ENCODE measurements at places on chromosomes 1 and 21.
A peak's percentile ranks its signal among the peaks of the same experiment; 100 is the strongest.

GRCh38 chr1:162324396-162324795 lies 52.3 kb downstream of the SPATA46 start:
- DNase-seq = no peak

DNA sequence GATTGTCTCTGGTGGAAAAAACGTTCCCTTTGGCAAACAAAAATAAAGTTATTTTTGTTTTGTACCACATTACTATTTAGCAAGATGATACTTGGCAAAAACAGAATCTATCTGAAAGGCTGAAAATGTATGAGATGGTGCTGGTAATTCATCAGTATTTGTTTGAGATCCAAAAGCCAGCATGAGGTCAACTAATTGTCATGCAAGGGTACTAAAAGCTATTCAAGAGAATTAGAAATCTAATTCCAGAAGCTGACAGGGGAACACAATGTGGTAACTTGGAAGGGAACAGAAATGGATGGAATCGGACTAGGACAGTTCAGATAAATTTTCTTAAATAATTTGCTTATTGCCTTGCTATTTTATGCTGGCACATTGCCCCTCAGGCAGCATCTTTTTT lies 263.8 kb downstream of the KCNT2 start:
- no peak for DNase-seq

DNA sequence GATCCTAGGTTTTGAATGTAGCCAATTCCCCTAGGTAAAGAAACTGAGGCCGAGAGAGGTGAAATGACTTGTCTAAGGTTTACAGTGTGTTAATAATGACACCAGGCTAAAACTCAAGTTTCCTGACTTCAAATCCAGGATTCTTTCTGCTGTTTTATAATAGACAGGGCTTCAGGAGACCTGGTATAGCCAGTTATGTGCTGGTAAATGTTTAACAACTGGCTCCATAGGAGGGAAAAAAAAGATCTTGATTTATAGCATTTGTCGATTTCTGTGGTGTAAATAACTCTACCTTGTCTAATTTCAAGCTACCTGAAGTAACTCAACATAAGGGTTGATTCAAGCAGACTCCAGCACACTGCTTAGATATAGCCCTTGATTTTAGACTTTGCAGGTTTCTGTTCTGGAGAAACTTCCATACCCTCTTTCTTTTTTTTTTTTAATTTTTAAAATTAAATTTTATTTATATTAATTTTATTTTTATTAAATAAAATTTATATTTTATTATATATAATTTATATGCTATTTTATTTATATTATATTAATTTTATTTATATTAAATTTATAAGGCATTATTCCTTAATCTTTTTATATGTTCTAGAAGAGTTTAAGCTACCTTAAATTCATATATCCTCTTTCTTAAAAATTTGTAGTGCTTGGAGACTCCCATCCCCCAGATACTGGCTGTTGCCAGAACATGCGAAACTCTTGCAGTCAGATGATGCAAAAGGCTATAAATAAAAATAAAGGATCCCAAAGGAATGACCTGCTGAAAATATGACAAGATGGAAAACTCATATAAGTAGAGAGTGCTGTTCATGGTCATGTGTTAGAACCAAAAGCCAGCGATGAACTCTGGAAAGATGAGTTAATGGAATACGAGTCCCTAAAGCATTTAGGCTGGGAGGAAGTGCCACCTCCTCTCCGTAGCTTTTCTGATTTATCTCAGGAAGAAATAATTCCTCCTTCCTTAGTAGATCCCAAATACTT lies 35.4 kb upstream of the SRSF10 start:
- no peak for DNase-seq

GRCh38 chr1:97864615-97865014 lies 56.2 kb downstream of the DPYD start:
- DNase-seq = no peak

DNA sequence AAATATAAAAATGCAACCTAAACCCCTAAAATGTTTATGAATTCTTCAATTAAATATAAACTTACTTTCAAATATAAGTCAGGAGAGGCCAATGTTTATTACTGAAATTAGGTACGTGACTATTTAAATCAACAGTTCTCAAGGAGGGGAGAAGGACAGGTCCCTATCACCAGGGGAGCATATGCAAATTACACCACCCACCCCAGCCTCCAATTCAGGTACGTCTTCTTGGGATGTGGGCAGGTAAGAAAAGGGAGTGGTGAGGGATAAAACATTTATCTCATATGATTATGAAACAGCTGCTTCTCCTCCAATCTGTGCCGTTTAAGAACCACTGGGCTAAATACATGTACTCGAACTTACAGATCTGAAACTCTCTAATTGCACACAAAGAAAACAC lies 3.4 kb downstream of the COP1 start:
- DNase-seq = no peak

- DNase-seq = no peak
Measured at GRCh38 chr1:23885222-23885621, 17.1 kb upstream of the FUCA1 start.

DNA sequence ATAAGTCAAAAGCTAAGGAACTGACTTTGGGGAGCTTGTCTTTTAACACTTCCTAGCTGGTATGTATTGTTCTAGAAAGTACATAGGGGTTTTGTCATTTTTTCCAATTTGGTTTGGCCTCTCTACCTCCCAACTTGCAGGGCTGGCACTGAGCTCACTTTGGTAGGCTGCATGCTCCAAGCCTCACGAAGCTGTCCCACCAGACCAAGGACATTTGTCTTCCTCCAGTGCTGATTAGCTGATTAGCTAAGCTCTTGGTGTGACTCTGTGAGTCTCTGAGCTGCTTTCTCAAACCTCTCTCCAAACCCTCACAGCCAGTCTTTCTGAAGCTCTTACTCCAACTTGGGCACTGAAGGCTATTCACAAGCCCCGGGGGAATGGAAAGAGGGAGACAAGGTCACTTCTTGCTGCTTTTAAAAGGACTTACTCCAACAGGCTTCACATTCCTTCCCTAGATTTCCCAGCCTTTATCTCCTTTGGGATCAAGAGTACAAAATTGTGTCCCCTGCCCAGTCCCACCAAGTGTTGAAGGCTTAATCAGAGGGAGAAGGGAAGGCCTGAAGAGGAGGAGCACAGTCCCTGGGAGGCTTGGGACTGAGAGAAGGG lies 893 bp upstream of the CFAP45 start:
- DNase-seq = no peak

- DNase-seq = peak; percentile 51
Measured at GRCh38 chr1:62295921-62296491, 23.2 kb downstream of the KANK4 start.

- DNase-seq = no peak
Measured at GRCh38 chr1:236951672-236952071, 52.6 kb downstream of the MT1HL1 start.

DNA sequence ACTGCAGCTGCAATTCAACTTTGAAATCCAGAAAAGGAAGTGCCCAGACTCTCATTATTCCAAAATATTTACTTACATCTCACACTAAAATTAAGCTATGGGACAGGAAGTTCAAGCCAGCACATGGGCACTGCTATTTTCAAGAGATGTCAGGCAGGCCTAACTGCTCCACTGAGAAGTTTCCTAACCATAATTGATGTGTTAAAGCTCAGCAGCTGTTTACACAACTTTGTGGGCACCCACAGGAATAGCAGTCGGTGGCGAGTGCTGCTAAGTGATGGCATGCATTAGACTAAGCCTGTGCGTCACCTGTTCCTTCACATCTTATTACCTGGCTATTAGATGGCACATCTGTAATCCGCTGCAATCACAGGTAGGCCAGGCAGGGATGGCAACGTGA lies 303.3 kb upstream of the DAB1 start:
- no peak for DNase-seq

DNA sequence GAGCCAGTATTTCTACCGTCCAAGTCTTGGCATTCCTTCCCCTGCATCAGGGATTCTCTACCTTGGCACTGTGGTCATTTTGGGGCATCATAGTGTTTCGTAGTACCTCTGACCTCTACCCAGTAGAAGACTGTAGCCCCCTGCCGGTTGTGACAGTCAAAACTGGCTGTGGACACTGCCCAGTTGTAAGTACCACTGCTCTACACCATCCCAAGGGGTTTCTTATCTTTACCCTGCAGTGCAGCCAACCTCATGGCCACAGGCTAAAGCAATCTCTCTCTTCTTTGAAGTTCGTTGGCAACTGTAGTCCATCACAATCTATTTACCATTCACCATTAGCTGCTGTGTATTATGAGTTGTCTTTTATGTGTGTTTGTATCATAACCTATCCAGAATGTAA lies 29.3 kb upstream of the ERO1B start:
- DNase-seq = no peak

DNA sequence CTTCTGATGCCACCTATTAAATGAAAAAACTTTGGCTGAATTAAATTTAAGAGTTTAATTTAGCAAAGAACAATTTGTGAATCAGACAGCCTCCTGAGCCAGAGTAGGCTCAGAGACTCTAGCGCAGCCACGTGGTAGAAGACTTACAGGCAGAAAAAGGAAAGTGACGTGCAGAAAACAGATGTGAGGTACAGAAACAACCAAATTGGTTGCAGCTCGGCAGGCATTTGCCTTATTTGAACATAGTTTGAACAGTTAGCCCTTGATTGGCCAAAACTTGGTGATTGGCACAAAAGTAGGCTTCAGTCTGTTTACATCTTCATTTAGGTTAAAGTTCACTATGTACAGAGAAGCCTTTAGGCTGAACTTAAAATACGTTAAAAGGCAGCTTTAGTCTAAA lies 22.9 kb downstream of the TCP10L start:
- no peak for DNase-seq

DNA sequence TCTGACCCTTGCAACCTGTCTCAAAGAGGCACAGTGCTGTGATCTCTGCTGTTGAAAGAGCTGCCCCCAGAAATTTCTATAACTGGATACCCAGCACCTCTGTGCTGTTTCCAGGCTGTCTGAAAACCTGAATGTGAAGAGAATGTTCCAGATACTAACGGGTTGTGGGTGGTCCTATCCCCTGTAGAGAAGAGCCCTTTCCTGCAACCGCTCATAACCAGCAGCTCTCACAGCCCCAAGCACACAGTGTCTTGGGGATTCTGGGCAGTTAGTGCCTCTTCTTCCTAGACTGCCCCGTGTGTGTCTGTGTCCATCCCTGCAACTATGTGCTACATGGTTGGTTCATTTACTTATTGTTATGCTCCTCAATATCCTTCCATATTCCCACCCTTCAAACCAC lies 104.5 kb downstream of the SUSD4 start:
- DNase-seq = no peak

- no peak for DNase-seq
Measured at GRCh38 chr1:59408608-59409240, 111.8 kb downstream of the FGGY start.

DNA sequence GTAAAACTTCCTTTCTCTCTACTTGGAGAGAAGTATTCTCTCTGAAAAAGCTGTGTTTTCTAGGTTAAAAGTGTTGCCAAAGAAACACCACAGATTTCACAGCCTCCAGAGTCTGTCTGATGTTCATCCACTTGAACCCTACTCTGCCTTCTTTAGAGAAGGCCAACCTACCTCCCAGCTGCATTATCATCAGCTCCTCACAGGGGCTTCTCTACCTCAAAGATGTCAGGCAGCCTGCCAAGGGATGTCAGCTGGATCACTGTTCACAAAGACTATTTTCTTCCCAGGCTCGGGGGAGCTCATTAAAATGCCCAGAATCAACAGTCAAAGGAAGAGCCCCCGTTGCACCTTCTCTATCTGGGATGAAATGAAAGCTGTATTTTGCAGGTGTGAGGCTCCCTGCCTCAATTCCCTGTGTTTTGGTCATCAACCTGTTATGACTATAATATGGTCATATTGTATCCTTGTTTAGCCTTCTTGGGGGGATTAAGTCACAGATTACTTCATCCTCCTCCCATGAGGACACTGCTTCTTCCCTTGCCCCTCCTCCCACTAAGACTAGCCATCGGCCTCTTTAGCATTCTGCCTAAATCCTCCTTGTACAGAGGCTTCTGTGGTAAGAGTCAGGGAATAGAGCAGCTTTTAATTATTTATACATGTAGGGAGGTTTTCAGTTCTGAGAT lies 25.7 kb downstream of the ANGPTL7 start:
- no peak for DNase-seq

- no peak for DNase-seq
Measured at GRCh38 chr1:28954126-28954726, 39.9 kb downstream of the EPB41 start.

DNA sequence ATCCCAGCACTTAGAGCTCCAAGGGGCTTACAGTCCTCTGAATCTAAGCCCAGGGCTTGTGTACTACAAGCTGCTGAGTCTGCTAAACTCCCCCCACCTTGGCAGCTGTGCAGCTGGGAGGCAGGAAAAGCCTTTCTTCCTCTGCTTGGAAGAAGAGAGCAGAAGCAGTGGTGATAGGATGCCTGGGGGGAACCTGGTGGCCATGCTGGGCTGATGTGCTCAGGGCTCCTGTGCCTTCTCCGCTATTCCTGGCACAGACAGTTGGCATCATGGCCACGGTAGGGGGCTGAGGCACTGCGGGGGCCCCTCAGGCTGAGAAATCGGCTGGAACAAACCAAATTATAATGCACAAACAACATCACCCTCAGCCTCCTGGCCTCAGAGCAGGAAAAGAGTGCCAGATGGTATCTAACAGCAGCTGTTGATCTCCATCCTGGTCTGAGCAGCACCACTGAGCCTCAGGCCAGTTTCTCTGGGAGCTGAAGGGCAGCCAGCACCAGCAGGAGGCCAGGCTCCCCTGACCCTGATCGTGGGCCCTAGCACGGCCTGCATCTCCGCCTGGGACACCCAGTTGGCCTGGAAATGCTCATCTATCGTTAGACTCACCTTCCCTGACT lies 35.8 kb downstream of the ECE1 start:
- no peak for DNase-seq

DNA sequence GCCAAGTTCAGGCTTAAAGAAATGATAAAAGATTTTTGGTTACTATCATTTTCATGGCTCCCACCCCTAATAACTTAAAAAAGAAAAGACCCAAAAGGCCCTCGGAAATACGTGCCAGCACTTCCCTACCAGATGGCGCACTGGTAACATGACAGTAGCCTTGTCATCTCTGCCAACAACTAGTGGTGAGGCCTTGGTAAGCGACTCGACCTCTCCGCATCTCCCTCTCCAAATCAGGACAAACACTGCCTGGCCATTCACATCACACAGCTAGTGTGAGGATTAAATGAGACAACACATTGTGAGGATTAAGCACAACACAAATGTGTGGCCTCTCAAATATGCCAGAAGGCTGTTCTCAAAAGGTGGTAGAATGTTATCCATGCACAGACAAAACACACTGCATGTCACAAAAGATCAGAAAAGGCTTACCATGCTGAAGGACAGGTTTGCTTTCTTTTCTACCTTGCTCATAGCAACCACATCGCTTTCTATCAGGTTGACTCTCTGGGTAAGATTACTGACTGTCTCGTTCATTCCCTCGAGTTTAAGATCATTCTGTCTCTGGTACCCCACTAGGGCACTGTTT lies 16.4 kb downstream of the TEX38 start:
- DNase-seq = no peak

DNA sequence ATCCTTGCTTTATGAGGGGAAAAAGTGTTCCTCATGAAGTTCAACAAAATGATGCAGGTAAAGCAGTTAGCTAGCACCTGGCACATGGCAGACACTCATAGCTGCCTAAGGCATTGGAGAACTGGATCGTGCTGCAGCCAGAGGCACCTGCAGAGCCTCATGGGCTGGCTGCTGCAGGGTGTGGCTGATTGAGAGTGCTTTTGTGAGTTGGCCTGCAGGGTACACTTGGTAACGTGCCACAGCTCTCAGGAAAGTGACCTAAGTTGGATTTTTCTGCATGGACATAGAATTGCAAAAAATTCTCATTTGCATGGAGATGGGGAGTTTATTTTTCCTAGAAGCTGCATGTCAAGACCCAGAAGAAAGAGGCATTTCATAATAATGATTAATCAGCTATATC lies 31.6 kb upstream of the IL20 start:
- DNase-seq = no peak
